Dermis blood vessel endothelial cell (primary cell): ENCODE measurements at places on chromosomes 12 and 14. TPM values are rescaled to one million over a fixed set of nuclear protein-coding genes. Genes with fewer than 3 reads are reported as not detected.

VRTN gene
- not detected in 2 replicates for total RNA-seq

DNA sequence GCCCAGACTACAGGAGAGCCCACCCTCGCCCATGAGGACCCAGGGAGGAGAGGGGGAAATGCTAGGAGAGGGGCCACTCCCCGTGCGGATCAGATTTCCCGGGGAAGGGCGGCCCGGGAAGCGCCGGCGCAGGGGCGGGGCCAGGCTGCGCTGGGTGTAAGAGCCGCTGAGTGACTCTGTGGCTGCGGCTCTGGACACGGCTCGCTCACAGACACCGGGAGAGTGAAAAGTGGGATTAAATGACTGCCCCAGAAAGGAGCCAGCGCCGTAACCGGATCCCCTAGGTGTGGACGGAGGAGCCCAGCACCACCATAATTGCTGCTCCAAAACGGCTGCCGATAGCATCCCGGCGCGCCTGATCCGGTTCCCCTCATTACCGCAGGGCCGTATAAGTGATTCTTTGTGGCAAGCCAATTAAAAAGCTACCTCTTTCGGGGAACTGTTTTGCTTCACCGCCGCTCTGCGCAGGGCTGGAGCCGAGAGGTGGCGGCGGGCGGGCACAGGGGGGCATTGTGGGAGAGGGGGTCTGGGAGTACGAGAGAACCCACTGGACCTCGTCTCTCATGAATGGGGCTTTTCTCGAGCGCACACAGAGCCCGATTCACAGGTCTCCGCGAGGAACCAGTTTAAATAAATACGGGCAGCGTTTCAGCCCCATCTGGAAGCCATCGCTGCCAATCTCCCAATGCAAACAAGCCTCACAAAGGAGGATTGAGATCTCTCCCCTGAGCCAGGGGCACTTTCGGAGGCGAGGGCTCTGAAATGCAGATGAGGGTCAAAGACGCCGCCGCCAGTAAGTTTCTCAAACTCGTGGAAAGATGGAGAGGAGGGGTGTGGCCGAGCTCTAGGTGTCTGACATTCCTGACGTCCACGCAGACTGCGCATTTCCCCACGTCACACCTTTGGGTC is 2.5 kb downstream of the COL2A1 start:
- DNase-seq: peak; percentile 37

GNB3 gene
- total RNA-seq: 0.28 and 1.0 TPM in 2 replicates

DNA sequence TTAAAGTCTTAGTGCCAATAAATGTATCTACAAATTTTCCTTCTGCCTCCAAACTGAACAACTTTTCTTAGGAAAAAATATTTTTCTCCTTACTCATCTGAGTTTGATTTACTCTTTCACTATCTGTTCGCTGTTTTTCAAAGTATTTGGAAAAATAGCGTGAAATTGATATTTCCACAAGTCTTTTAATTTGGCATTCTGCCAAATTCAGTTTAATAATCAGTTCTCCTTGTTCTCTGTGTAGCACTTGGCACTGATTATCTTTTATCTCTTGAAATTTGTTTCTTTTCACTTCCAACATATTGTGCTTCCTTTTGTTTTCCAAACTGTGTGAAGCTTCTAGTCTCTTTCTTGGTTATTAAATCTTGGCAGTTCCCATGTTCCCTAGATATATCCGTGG is 559.8 kb downstream of the RPL10L start:
- no peak for DNase-seq

DNA sequence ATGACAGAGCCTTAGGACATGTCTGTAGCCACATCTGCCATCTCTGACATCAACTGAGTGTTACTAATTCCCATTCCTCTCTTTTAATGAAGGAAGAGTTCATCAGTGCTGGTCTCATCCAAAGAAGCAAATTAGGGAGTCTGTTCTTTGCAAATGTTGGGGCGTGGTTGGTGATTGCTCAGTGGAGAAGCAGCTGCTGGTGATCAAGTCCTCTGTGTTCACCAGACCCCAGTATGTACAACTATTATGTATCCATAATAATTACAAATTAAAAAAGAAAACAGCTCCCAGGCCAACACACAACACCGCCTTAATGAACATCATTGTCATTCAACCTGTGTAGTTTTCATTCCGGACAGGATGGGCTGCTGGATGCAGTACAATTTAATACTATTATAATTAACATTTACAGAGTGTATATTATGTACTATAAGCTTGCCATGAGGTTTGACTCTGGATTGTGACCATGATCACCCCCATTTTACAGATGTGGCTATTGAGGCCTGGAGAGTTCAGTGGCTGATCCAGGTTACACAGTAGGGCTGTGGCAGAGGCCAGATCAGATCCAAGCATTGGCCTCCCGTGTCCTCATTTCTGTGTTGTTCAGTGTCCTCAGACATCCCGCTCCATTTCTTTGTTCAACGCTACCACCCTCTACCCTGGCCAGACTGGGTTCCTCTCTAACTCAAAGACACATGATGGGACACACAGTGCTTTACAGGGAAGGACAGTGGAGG is 179.0 kb downstream of the CHST11 start:
- DNase-seq: no peak

DNA sequence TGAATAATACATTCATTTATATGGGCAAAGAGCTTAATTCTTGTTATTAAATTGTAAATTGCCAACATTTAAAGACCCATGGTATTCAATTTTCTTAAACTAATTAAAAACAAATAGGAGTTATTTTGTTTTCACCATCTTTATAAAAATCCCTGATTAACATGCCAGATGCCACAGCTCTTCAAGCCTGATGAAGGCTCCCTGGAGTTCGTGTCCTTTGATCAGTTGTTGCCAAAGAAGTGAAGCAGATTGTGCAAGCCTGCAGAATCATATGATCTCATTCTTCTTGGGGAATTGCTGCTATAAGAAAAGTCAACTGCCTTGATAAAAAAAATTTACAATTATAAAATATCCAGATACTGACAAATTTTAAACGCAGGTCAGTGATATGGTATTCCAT is 288.3 kb upstream of the PPFIA2 start:
- no peak for DNase-seq

DNA sequence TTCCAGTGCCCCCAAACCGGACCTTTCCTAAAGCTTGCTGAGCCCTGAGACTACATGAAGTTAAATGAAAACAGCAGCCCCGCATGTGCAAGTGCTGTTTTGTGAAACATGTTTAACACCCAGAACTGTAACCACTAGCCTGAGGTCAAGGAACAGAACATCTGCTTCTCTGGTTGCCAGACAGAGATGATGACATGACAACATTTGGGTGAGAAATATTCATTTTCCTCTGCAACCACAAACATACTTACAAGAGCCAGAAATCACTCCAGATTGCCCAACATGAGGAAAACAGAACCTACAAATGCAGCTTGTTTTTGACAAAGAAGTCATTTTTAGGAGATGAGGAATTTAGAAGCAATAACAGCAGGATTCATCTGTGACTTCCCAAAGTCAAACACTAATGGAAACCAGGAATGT is 110.4 kb downstream of the BCAT1 start:
- no peak for DNase-seq

- DNase-seq: no peak
These were observed 56.8 kb downstream of the IFNG start for GRCh38 chr12:68102731-68103130.

DNA sequence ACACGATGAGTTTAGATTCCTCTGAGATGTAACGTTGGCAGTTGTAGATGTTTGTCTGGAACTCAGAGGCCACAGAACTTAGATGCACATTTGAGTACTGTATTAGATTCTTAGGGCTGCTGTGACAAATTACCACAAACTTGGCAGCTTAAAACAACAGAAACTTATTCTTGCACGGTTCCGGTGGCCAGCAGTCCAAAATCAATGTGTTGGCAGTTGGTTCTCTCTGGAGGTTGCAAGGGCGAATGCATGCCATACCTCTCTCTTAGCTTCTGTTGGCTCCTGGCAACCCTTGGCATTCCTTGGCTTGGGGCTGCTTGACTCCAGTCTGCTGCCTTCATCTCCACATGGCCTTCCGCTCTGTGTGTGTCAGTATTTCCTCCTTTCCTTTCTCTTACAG is 118.9 kb downstream of the C12orf75 start:
- DNase-seq: peak; percentile 22

DNA sequence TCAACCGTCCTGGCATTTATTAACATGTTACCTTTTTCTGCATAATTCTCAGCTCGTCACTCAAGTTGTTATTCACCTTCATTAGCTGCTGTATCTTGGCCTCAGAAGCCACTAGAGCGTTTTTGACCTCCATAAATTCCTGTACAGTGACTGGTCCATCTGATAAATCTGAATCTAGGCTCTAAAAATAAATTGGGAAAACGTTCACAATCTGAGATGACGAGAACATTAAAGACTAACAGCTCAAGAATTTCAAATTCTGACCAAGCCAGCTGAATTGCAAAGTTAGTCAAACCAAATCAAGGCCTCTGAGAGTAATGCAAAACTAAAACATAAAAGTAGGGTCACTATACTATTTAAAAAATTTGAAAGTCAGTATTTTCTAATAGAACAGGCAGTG is 45.0 kb downstream of the GIT2 start:
- no peak for DNase-seq

ACSS3 gene
- 0.37 and 1.0 TPM in 2 replicates for total RNA-seq

ACACB gene
- 6.0 and 8.8 TPM in 2 replicates for total RNA-seq

GRCh38 chr14:72613231-72613974 is 280.5 kb downstream of the DPF3 start:
- peak; percentile 71 for DNase-seq

DNA sequence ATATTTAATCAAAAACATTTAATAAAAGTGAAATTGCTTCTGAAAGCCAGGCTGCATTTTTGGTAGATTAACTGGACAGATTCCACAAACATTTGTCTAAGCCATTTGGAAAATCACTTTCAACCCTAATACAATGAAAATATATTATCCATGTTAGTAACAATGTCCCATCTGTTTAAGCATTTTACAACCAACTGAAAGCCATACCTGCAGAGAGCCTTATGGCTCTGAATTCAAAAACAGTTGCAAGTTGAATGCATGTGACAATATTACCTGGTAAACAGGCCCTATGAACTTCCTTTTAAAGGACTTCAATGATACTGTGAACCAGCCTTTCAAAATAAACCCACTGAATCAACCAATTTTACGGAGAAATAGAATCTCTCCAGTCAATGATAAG is 468.1 kb downstream of the BTG1 start:
- DNase-seq: no peak

- DNase-seq: peak; percentile 79
These were observed 17.7 kb upstream of the CCDC91 start for GRCh38 chr12:28172434-28173030.

DNA sequence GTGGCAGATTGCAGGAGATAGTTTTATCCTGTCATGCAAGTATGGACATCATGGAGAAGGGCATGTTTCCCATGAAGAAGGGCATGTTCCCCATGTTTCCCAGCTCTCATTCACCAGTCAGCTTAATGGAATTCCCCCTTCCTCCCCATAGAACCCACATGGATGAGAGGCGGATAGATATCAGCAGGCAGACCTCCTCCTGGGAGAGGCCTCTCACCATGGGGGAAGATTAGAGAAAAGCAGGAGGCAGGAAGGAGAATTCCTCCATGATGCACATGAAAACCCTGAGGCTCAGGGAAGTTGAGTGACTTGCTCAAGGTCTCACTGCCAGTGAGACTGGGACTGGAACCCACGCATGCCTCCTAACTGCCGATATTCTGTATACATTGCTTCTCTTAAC is 92.9 kb upstream of the FOXN3 start:
- no peak for DNase-seq

RAN gene
- total RNA-seq: 653 and 1,243 TPM in 2 replicates

SYNDIG1L gene
- not detected in 2 replicates for total RNA-seq

ANO4 gene
- 0.85 and 1.1 TPM in 2 replicates for total RNA-seq

FAIM2 gene
- total RNA-seq: not detected in 2 replicates

GRCh38 chr12:59431266-59431665 is 164.6 kb upstream of the SLC16A7 start:
- peak; percentile 17 for DNase-seq

DNA sequence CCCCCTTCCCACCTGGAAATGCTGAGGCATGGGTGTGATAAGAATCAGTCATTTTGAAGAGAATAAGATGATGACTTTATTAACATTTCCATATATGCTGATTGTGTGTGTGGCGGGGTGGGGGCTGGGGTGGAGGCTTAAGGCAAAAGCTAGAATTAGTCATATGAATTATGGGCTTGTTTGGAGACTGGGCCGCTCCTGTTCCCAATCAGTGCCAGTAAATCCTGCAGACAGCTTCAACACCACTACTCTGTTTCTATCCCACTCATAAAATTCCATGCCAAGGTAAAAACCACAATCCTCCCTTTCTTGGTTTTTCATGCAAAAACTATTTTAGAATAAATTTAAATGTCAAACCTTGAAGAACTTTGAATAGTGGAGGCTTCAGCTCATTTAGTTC is 29.9 kb upstream of the SLC38A2 start:
- no peak for DNase-seq

DNA sequence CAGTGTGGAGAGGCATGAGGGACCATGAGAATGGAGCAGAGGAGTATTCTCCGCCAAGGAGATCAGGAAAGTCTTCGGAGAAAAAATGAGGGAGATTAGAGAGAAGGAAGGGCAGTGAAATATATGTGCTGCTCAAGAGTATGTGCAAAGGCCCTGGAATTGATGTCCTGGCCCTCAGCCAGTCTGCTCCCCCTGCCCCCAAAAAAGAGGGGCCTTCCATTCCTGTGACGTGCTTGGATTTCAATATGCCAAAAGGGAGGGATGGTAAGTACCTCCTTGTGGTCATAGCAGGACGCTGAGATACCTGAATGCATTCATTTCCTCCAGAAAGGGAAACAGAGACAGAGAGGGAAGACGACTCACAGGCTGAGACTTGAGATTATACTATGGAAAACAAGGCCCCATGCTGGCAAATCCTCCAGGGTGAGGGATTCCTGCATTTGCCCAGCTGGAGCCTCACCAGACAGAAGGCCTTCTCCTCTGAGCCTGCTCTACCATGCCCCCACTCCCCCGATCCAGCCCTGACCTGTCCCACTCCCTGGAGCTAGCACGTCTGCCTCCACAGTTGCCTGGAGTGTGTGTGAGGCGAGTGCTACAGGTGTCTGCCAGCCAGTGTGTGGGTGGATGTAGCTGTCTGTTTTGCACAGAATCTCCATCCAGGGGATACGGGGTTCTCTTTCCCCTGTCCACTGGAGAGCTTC is 3.9 kb upstream of the RARG start:
- no peak for DNase-seq

DNA sequence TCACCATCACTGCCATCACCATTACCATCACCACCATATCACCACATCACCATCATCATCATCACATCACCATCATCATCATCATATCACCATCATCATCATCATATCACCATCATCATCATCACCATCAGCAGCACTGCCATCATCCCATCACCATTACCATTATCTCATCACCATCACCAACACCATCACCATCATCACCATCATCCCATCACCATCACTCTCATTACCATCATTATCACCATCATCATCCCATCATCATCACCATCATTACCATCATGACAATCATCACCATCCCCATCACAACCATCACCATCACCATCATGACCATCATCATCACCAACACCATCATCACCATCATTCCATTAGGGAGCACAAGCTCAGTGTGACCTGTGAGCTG is 318.0 kb downstream of the ADGRD1 start:
- no peak for DNase-seq

HIGD1C gene
- not detected in 2 replicates for total RNA-seq

CBLN3 gene
- 0.84 and 1.0 TPM in 2 replicates for total RNA-seq

GRCh38 chr14:73272393-73272792 is 35.1 kb downstream of the PAPLN start:
- no peak for DNase-seq
